Spinal cord (tissue), 10 donors: ENCODE measurements at places on chromosomes 7 and 10. TPM values are rescaled to one million over a fixed set of nuclear protein-coding genes. Genes with fewer than 3 reads are reported as not detected.

DNA sequence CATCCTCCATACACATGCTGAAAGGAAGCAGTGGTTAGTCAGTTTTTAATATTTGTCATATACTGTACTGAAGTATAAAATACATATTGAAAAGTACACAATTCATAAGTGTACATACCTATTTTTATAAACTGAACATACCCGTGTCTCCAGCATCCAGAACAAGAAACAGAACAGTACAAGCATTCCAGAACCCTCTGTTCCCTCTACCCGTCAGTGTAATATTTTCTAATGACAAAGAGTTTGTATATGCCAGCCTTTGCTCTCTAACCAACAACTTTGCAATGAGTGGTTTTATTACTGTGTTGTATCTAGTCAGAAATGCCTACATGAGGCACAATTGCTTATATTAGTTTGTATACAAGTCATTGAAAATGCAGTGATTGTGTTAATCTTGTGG lies 18.7 kb upstream of the RAB18 start:
- H3K4me1 ChIP-seq, result no peaks in the 10 kb centered on the region
- H3K36me3 ChIP-seq, result no peaks in the 10 kb centered on the region
- no peak overlapping the region for H3K27ac ChIP-seq
- H3K4me3 ChIP-seq, result no peak overlapping the region

DNA sequence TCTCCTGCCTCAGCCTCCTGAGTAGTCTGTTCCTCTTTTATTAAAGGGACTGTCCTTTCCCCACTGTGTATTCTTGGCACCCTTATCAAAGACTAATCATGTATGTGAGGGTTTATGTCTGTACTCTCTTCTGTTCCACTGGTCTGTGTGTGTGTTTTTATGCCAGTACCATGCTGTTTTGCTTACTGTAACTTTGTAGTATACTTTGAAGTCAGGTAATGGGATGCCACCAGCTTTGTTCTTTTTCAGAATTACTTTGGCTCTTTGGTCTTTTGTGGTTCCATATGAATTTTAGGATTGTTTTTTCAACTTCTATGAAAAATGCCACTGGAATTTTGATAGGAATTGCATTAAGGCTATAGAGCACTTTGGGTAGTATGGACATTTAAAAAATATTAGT lies 14.1 kb upstream of the AMZ1 start:
- no peaks in the 10 kb centered on the region for H3K36me3 ChIP-seq
- DNase-seq, result no peak
- H3K27me3 ChIP-seq, result no peaks in the 10 kb centered on the region

DNA sequence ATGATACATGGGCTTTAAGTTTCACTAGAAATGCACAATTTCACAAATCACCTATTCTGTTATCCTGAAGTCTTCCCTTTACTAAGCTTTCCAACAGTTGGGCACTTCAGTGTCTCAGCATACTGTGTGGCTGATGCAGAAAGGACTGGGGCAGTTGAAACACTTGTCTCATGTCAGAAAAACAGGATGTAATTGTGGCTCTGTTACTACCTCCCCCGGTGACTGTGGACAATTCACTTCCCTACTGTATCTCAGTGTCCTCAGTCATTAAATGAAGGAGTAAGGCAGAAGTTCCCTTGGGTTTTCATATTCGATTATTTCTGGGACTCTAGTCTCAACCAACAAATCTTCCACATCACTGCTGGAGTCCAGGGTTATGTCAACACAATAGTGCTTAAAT lies 17.9 kb downstream of the ANKRD22 start:
- no peaks in the 10 kb centered on the region for H3K27me3 ChIP-seq
- no peaks in the 10 kb centered on the region for H3K36me3 ChIP-seq
- no peaks in the 10 kb centered on the region for H3K4me1 ChIP-seq
- H3K27ac ChIP-seq, result no peak overlapping the region

GRCh38 chr7:23021596-23021995 lies 7.7 kb upstream of the HYCC1 start:
- no peaks in the 10 kb centered on the region for H3K36me3 ChIP-seq
- H3K4me1 ChIP-seq, result no peaks in the 10 kb centered on the region
- H3K27ac ChIP-seq, result no peak overlapping the region
- H3K27me3 ChIP-seq, result no peaks in the 10 kb centered on the region

GRCh38 chr7:139648941-139649425 lies 125.5 kb downstream of the CLEC2L start:
- no peak for DNase-seq
- no peak overlapping the region for H3K4me3 ChIP-seq
- peaks cover 70% of the 10 kb centered on the region for H3K4me1 ChIP-seq
- H3K27me3 ChIP-seq, result no peaks in the 10 kb centered on the region
- H3K36me3 ChIP-seq, result peaks cover 10% of the 10 kb centered on the region
- peak overlapping the region; percentile 64 for H3K27ac ChIP-seq

DNA sequence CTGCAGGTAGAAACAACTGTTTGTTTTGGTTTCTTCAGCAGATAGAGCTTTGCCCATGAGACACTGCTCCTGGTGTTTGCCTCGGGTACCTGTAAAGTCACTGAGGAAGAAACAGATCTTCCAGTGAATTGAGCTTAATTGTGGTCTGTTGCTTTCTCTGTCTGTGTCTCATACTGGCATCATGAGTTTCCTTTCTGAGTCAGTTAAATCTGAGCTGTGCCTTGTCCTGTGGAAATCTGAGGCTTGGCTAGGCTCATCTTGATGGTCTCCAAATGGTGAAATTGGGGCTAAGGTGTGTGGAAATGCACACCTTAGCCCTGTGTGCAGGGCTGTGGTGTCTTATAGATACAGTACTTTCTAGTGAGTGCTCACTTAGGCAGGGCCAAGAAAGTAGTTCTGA lies 67.4 kb downstream of the GBF1 start:
- H3K4me1 ChIP-seq, result peaks cover 3% of the 10 kb centered on the region
- H3K4me3 ChIP-seq, result no peak overlapping the region
- DNase-seq, result no peak

GRCh38 chr10:77850620-77851231 lies 75.8 kb downstream of the DLG5 start:
- peaks cover 26% of the 10 kb centered on the region for H3K4me1 ChIP-seq
- no peak overlapping the region for H3K4me3 ChIP-seq
- no peak for DNase-seq
- peaks cover 50% of the 10 kb centered on the region for H3K36me3 ChIP-seq
- H3K27ac ChIP-seq, result no peak overlapping the region

GRCh38 chr10:115129752-115130151 lies 36.6 kb downstream of the ATRNL1 start:
- H3K36me3 ChIP-seq, result no peaks in the 10 kb centered on the region
- no peak overlapping the region for H3K4me3 ChIP-seq
- H3K4me1 ChIP-seq, result no peaks in the 10 kb centered on the region
- DNase-seq, result peak; percentile 18

DNA sequence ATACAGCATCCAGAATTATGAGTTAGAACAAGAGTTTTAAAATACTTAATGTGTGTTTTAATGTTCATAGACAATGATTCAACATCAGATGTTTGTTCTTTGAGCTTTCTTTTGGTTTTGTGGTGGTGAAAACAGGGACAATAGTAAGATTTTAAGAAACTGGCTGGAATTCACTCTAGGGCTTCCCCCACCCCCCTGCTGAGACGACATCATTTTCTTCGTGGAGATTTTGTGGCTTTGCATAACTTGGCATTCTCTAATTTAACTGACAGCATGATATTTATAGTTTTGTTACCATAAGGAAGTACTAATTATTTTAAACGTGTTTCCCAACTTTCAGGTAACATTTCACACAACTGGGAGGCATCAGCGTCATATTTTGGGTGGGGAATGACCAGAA lies 184.1 kb downstream of the BICC1 start:
- no peaks in the 10 kb centered on the region for H3K27me3 ChIP-seq
- DNase-seq, result no peak
- no peak overlapping the region for H3K27ac ChIP-seq
- no peaks in the 10 kb centered on the region for H3K4me1 ChIP-seq
- H3K36me3 ChIP-seq, result no peaks in the 10 kb centered on the region

DNA sequence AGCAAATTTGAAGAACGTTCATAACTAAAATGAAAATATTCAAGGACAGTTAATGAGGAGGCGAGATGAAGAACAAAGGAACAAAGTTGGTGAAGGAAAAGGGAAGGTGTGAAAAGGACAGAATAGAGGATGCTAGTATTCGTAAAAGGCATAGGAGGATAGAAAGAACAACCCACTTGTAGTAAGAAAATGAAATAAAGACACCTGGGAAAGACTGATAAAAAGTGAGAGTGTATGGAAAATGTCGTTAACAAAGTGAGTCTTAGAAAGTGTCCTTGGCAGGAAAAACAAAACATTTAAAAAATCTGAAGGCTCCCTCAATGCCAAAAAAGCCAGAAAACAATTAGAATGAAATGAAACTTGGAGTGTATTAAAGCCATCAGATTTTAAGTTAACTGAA lies 29.6 kb upstream of the ZC3HAV1 start:
- H3K36me3 ChIP-seq, result peaks cover 15% of the 10 kb centered on the region
- H3K27ac ChIP-seq, result no peak overlapping the region
- no peak overlapping the region for H3K4me3 ChIP-seq
- H3K27me3 ChIP-seq, result no peaks in the 10 kb centered on the region
- DNase-seq, result no peak
- peaks cover 3% of the 10 kb centered on the region for H3K4me1 ChIP-seq

GRCh38 chr7:82690929-82691328 lies 247.4 kb upstream of the CACNA2D1 start:
- H3K36me3 ChIP-seq, result no peaks in the 10 kb centered on the region
- H3K4me1 ChIP-seq, result no peaks in the 10 kb centered on the region
- H3K27me3 ChIP-seq, result no peaks in the 10 kb centered on the region
- H3K27ac ChIP-seq, result no peak overlapping the region
- no peak overlapping the region for H3K4me3 ChIP-seq

GRCh38 chr7:102303669-102304422 lies 17.2 kb downstream of the SH2B2 start:
- DNase-seq, result no peak
- H3K27ac ChIP-seq, result no peak overlapping the region
- H3K4me3 ChIP-seq, result no peak overlapping the region
- H3K36me3 ChIP-seq, result peaks cover 73% of the 10 kb centered on the region
- H3K4me1 ChIP-seq, result peaks cover 58% of the 10 kb centered on the region

The BMPER gene
- 26.4 TPM for polyA plus RNA-seq

The ITPRID1 gene
- polyA plus RNA-seq, result not detected

The PRPS1L1 gene
- not detected for polyA plus RNA-seq

The SORBS1 gene
- 102 TPM for polyA plus RNA-seq

The ZNRF2 gene
- polyA plus RNA-seq, result 6.4 TPM

The TMEM273 gene
- 4.8 TPM for polyA plus RNA-seq

The SHH gene
- polyA plus RNA-seq, result 3.9 TPM

The IFIT1B gene
- not detected for polyA plus RNA-seq

The PPIA gene
- polyA plus RNA-seq, result 1,246 TPM

The PALD1 gene
- polyA plus RNA-seq, result 25.1 TPM

The EVX1 gene
- 1.3 TPM for polyA plus RNA-seq
